ENCODE measurements at places on chromosomes 3 and 15.

GRCh38 chr3:6785726-6786125, 75.2 kb upstream of the GRM7 start:
- DNase-seq: no peak

DNA sequence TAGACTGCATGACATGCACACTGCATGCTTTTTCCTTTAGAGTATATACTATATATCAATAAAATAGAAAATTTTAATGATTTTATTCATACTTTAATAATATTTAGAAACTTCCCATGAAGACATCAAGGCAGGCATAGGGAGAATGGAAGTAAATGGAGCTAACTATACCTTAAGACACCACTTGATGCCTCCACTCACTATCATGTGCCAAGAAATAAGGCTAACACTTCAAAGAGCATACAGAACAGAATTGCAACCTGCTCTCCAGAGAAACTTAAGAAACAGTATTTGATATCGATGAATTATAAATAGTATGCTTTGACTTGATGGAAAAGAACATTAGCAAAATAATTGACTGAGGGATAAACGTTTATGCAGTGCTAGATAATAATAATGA, 192.6 kb upstream of the MBNL1 start:
- DNase-seq: no peak

DNA sequence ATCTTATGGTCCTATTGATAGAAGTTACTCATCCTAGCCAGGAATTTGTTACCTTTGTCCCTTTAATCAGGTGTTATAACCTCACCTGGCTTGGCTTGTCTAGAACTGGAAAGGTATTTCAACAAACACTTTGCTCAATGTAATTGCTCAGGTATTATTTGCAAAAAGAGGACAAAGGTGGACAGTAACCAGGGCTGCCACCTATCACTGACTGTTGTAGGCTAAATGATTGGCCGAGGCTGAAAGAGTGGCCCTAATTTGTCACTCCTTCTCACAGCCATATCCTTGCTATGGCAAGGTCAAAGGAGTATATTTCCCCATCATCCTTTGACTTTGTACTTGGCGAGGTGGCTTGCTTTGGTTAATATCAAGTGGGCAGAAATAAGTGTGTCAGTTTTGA, 2.7 kb upstream of the SELENOS start:
- no peak for DNase-seq

DNA sequence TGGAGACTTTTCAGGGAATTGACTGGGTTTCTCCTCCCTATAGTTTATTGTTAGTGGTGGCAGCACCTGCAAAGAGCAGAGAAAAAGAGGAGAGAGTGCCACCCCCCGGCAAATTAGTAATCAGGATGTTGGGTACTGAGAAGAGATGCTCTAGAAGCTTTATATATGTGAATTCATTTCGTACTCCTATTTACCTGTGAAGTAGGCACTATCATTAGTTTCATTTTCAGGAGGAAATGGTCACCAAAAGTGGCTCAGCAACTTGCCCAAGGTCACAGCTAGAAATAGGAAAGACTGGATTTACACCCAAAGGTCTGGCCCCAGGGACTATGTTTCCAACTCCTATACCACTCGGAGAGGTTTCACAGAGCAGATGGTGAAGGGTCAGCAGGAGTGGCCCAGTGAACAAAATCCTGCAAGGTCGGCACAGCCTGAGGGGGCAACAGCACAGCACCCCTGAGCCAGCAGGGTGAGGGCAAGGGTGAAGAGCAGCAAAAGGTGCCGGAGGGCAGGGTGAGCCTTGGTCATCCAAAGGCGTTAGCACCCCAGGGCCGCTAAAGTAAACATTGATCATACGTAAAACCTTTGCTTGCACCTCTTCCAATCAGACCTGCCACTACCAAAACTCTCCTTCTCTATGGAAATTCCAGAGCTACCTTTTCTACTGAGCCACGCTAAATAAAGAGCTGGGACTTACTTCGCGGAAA, 23.6 kb downstream of the VGLL4 start:
- no peak for DNase-seq

DNA sequence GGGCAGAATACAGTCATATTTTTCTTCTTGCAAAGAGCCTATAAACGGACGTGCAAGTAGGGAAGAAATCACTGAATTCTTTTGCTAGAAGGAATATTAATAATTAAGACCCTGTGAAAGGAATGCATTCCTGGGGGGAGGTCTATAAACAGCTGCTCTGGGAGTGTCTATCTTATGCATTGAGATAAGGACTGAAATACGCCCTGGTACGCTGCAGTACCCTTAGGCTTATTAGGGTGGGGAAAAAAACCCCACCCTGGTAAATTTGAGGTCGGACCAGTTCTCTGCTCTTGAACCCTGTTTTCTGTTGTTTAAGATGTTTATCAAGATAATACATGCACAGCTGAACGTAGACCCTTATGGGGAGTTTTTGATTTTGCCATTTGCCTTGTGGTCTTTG, 100.0 kb upstream of the KBTBD8 start:
- no peak for DNase-seq

DNA sequence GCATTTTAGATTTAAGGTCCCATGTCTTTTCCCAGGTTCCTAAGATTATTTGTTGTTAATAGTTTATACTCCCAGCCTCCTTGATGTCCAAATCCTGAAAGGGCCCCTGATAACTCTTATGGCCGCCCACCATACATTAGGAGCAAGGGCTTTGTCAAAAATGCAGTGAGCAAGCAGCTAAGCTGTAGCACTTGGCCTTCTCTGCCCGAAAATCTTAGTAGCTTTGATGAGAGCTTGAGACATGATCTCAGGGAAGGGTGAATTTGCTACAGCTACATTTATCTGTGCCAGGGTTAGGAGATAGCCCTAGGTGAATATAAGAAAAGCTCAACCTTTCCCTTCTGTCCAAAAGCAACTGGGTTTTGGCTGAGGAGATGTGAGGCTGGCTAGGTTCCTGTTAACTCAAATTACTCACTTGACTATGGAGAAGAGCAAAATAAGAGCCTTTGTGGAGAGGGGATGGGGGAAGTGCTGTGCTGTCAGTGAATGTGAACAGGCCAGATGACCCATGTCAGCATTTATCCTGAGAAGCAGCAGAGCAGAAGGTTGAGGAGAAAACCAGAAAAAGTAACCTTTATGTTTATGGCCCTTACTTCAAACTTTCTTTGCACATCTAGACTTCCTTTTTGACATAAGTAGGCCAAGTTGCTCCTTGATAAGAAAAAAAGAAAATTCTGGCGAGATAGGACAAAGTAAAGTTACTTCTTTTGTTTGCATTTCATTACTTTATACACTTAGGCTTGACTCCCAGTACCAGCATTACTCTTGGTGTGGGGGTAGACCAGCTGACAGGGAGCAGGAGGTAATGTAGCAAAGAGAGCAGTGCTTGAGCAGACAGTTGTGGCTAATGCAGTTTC, 21.1 kb downstream of the MAPK6 start:
- DNase-seq: no peak

DNA sequence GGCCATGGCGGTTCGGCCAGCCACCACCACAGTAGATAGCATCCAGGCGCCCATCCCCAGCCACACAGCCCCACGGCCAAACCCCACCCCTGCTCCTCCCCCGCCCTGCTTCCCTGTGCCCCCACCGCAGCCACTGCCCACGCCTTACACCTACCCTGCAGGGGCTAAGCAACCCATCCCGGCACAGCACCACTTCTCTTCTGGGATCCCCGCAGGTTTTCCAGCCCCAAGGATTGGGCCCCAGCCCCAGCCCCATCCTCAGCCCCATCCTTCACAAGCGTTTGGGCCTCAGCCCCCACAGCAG, 29.5 kb downstream of the PTPN23 start:
- no peak for DNase-seq

DNA sequence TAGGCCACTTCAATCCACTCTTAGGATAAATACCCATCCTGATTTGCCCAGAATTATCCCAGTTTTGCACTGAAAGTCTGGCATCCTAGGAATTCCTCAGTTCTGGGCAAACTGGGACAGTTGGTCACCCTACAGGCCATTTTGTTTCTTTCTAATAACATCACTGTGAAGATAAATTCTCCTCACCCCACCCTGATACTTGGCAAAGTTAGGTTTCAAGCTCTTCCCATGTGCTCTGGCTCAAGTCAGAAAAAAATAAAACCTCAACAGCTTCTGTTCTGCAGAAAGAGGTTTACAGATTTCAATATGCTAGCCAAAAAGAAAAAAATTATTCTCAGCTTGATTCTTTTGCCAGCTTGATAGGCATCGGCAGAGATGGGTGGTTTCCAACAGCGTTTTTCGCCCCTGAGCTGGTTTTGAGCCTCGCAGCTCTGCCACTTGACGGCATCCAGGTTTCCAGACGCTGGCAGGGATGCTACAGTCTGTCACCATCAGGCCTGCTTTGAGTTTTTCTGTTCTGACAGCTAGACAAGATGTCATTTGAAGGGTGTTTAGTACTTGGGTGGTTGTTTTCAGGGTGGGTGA, 171.4 kb downstream of the SSR3 start:
- DNase-seq: no peak

DNA sequence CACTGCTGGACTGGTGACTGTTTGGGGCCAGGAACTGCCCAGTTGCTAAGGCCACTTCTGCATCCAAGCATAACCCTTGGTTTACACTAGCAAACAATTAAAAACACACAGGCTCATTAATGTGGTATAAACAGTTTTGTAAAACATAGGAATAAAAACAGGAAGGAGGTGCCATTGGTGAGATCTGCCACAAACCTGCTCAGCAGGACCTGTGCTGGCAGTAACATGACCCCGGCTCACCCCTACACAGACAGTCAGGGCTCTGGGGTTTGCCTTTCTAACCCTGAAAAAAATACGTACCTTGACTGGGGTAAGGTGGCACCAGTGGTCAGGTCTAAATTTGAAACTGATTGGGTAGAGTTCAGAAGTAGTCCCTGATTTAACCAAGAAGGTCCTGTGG, 76.2 kb downstream of the ATP1B3 start:
- DNase-seq: no peak

- DNase-seq: no peak
Measured at GRCh38 chr3:134380249-134380648, 6.0 kb upstream of the AMOTL2 start.

- no peak for DNase-seq
Measured at GRCh38 chr3:13087320-13087990, 14.2 kb upstream of the IQSEC1 start.

GRCh38 chr3:182180654-182181385, 469.1 kb downstream of the SOX2 start:
- no peak for DNase-seq

Measured in activated T-cell treated with anti-CD3 and anti-CD28 coated beads for 48 hours (primary cell).